H9 (cell line): ENCODE measurements at places on chromosomes 7 and 10.

- no peaks in the 10 kb centered on the region for H3K27me3 ChIP-seq
- no peak overlapping the region for H3K4me3 ChIP-seq
- no peak overlapping the region for H3K27ac ChIP-seq
- DNase-seq, result no peak
These were observed 571.1 kb downstream of the GRID1 start for GRCh38 chr10:85795460-85795859.

- H3K27ac ChIP-seq, result no peak overlapping the region
- no peak overlapping the region for H3K4me3 ChIP-seq
- no peaks in the 10 kb centered on the region for H3K27me3 ChIP-seq
- H3K4me1 ChIP-seq, result no peaks in the 10 kb centered on the region
These were observed 42.4 kb upstream of the NCAPG2 start for GRCh38 chr7:158746957-158747356.

GRCh38 chr7:50423860-50424259, 26.3 kb downstream of the FIGNL1 start:
- peaks cover 2% of the 10 kb centered on the region; the same call in 1 of the 2 replicates for H3K4me1 ChIP-seq
- H3K27ac ChIP-seq, result no peak overlapping the region
- H3K4me3 ChIP-seq, result no peak overlapping the region
- H3K27me3 ChIP-seq, result no peaks in the 10 kb centered on the region
- H3K36me3 ChIP-seq, result no peaks in the 10 kb centered on the region

- no peak overlapping the region for H3K4me3 ChIP-seq
- no peak for DNase-seq
- no peaks in the 10 kb centered on the region for H3K36me3 ChIP-seq
- no peak overlapping the region for H3K27ac ChIP-seq
- H3K4me1 ChIP-seq, result peaks cover 6% of the 10 kb centered on the region; the same call in 1 of the 2 replicates
These were observed 10.1 kb downstream of the KCNIP2 start for GRCh38 chr10:101833466-101833865.

DNA sequence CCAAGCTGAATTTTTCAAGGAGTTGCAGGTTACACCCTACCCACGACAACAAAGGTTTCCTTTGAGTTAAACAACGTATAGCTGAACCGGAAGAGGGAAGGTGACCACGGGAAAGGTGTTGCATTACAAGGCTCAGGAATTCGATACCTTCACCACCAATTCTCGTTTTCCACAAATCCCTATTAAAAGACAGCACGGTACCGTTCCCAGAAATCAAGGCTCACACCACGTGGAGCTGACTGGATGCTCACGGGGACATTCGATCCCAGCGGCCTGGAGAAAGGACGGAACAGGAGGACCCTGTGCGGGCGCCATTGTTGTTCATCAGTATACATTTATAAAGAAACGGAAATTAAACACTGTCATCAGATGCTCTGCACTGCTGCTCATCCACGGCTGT, 56.4 kb downstream of the CTBP2 start:
- H3K27ac ChIP-seq, result no peak overlapping the region
- no peaks in the 10 kb centered on the region for H3K27me3 ChIP-seq
- H3K36me3 ChIP-seq, result peaks cover 73% of the 10 kb centered on the region
- H3K4me3 ChIP-seq, result no peak overlapping the region
- DNase-seq, result no peak

DNA sequence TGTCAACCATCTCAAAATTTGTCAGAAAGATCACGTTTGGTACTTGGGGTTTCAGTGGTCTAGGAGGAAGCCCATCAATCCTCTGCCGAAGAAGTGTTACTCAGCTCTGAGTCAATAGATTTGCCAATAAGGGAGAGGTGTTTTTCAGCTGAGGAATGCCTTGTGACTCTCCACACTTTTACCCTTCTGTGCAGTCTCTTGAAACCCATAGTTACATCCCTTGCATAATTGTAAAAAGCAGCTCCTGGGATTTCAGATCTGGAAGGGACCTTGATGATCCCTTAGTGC, 47.5 kb downstream of the INSYN2A start:
- no peak overlapping the region for H3K4me3 ChIP-seq
- H3K36me3 ChIP-seq, result no peaks in the 10 kb centered on the region
- no peaks in the 10 kb centered on the region for H3K27me3 ChIP-seq
- H3K4me1 ChIP-seq, result peaks cover 21% of the 10 kb centered on the region; the same call in 1 of the 2 replicates
